ENCODE measurements at places on chromosomes 3 and 15. TPM values are rescaled to one million over a fixed set of nuclear protein-coding genes. Genes with fewer than 3 reads are reported as not detected.

The CADPS gene
- not detected for polyA plus RNA-seq

The CRBN gene
- polyA plus RNA-seq, result 125 TPM

The PLSCR4 gene
- not detected for polyA plus RNA-seq

The WDR72 gene
- polyA plus RNA-seq, result not detected

Data from naive B cell (primary cell).